AML-193 (cell line): ENCODE measurements at places on chromosomes 2 and 18.

GRCh38 chr2:213021971-213022899 lies 129.2 kb downstream of the IKZF2 start:
- DNase-seq, result no peak

- no peak for DNase-seq
These were observed 396.1 kb downstream of the TDRD15 start for GRCh38 chr2:21519821-21520220.

DNA sequence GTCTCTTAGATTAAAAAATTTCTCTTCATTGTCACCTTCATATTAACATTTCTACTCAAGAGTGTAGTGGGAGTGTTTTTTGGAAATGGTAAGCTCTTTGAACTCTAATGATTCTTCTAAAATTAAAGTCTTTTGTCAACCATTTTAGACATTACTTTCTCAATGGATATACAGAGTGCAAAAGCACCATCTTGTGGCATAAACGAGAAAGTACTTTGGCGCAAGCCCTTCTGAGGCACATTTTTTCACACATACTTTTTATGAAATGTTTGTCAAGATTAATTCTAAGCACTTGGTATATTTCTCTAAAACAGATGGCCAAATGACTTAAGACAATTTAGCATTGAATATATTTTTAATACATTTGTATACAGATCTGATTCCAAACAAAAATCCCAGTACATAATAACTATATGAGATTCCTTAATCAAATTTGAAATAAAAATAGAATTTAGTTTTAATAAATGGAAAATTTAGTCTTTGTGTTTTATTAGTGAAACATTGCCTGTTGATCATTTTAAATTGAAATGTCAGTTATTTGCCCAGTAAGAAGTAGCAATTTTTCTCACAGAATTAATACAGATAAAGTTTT lies 63.3 kb upstream of the GALNT5 start:
- peak; percentile 28 for DNase-seq

DNA sequence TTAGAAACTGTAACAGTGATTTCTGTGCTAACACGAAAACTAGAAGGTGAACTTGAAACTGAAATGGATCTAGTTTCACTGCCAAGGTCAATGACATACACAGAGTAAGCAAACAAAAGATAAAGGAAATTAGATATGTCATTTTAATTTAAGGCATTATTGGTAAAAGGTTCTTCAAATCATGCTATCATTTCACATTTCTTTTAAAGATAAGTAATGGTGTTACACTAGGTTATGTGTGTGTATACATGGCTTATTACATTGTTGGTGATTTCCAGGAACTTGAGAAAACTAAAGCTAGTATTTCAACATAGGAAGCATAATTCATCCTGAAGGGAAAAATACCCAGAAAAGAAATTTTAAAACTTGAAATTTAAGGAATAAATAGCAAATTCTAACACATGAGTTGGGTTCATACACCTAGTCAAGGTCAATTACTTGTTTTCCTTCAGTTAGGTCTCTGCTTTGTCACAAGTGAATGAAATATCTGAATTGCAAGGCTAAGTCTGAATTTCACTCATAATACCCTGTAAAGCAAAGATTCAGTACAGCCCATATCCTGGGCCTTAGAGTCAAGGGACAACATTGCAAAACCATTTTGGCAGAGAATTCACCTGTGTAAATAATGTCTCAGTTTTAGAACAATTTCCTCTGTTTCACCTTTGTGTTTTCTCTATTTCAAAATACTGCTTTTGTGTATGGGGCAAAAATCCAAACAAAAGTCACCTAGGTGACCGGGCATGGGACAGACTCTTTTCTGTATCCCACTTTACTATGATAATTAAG lies 141.6 kb downstream of the SRBD1 start:
- no peak for DNase-seq

DNA sequence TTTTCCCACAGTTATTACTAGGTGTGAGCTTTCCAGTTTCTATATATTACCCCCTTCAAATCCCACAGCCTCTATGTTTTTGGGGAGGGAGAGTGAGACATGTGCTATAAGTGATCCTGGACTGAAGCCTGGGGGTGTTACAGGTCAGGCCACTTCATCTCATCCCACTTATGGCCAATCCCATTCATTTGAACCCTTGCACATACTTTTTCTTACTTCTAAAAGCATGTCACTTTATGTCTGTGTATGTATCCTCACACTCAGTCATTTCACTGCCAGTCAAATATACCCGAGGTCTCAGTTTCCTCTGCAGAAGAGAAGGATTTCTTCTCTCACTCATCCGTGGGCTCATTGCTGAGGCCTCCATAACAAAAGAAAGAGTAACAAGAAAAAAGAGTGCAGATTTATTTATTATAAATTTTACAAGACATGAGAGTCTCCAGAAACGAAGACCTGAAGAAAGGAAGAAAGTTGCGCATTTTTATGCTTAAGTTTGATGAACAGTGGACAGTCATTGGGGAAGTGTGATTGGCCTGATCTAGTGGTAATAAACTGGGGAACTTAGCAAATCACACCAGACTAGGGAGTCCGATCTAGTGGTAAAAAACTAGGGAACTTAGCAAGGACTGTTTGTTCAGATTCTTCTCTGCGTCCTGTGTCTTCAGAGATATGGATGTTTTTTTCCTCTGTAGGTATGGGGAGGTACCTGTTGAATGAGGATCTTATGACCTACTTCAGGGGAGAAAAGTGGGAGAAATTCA lies 52.1 kb downstream of the ICOS start:
- DNase-seq, result no peak

- no peak for DNase-seq
These were observed 255.4 kb downstream of the TDRD15 start for GRCh38 chr2:21379140-21379539.

DNA sequence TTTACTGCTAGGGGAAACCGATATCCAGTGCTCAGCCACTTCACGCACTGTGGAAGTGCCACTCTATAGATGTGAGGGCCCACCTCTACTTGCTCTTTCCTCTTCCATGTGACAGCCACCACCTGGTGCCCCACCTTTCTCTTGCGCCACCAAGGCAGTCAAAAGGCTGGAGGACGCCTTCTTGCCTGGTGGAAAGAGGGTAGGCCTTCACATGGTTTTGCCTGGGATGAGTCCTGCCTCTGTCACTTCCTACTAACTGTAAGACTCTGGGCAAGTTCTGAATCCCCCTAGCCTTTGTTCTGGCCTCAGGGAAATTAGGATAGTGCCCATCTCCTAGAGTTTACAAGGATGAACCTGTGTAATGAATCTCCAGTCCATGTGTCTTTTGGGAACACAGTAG lies 66.1 kb upstream of the ODC1 start:
- DNase-seq, result no peak

- DNase-seq, result no peak
These were observed 1.9 kb upstream of the ESPNL start for GRCh38 chr2:238097988-238098871.
